Caki2 (cell line): ENCODE measurements at places on chromosomes 16 and 17.
A peak's percentile ranks its signal among the peaks of the same experiment; 100 is the strongest.

DNA sequence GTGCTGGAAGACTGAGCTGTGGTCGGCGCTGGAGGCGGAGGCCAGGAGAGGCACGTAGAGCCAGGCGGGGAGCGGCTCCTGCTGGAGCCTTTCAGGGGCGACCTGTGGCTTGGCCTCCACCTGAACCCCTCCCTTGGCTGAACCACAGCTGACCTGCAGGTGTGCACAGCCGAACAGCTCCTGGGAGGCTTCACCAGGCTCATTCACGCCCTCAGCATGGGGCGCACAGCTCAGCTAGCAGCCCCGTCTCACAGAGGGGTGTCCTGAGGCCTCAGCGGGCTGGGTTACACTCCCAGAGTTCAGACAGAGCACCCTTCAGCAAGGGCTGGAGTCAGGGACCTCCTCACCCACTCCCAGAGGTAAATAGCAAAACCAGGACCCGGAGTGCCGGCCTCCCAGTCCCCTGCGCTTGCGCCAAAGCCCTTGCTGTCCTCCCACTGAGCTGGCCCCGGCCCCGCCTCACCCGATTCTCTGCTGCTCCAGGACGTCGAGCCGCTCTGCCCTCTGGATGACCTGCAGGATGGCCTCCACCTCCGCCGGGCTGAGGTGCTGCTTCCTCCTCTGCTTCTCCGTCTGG lies 31.7 kb downstream of the RPH3AL start:
- DNase-seq: no peak

- DNase-seq: no peak
Measured at GRCh38 chr17:2906901-2907300, 110.7 kb downstream of the RAP1GAP2 start.

- no peak for DNase-seq
Measured at GRCh38 chr16:88634994-88635670, 3.2 kb upstream of the IL17C start.

DNA sequence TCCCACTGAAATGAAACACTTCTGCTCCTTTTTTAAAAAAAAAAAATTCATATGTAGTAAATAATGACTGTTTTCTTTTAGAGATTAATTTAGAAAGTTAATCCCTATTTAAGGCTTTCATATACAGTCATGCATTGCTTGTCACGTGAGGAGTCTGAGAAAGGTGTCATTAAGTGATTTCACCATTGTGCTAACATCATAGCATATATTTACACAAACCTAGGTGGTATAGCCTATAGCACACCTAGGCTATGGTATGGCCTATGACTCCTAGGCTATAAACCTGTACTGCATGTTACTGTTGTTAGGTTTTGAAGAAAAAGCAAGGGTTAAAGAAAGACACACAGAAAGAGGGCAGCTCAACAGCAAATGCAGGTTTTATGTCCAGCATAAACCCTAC lies 13.7 kb downstream of the PPY start:
- no peak for DNase-seq

DNA sequence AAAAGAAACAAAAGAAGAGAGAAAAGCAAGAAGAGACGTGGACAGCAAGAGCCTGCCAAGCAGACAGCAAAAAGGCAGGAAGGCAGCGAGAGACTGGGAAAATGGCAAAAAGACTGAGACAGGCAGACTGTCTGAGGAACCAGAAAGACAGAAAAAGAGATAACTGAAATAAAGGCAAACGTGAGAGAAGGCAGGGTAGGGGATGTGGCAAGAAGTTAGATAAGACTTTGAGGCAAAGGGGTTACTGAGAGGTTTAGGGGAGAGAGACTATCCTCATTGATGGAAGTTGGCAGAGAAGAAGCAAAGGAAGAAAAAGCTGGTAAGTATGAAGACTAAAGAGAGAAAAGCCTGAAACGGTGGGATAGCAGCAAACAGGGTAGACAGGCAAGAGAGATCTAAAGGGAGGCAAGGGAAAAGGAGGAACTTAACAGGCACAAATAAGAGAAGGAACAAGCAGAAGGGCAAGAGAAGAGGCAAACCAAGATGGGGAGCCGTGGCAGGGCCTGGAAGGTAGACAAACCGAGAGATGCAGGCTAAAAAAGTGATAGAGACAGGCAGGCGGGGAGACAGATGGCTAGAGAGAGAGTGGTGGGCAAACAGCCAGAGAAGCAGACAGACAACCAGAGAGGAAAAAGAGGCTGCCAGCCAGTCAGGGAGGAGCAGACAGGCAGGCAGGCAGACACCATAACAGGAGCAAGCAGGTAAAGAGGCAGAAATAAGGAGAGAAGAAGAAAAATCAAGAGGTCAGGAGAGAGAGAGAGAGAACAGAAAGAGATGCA lies 7.1 kb upstream of the CHD3 start:
- no peak for DNase-seq

DNA sequence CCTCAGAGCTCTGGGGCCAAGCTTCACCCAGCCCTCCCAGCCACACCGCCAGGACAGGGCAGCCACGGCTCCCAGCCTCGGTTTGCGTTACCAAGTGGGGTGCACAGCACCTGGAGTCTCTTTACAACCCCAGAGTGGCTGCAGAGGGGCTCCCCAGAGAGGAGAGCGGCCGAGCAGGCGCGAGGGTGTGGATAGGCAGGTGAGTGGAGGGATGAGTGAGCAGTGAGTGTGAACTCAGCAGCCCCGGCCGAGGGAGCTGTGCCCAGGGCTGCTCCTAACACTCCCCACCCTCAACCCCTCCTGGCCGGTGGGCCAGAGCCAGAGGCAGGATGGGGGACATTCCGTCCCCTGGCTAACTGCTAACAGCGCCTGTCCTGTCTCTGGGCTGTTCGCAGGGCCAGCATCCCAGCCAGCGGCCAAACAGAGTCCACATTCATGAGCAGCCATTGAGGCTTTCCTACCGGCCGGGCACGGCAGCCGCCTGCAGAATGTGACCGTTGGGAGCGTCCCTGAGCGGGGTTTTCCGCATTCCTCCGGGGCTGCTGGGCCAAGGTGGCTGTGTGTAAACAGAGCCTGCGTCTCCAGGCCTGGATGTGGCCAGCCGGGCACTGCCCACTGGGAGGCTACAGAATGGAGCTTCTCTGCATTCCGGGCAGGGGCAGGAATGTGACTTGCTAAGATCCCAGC lies 5.3 kb downstream of the ZNF469 start:
- peak; percentile 78 for DNase-seq

GRCh38 chr17:63437287-63438091 lies 8.6 kb downstream of the CYB561 start:
- DNase-seq: no peak

GRCh38 chr17:82734987-82735866 lies at the start of gene FN3K:
Gene FN3K (plus strand): TSS chr17:82735615. CDS start chr17:82735637, 22 bp downstream.
- DNase-seq: peak; percentile 78

DNA sequence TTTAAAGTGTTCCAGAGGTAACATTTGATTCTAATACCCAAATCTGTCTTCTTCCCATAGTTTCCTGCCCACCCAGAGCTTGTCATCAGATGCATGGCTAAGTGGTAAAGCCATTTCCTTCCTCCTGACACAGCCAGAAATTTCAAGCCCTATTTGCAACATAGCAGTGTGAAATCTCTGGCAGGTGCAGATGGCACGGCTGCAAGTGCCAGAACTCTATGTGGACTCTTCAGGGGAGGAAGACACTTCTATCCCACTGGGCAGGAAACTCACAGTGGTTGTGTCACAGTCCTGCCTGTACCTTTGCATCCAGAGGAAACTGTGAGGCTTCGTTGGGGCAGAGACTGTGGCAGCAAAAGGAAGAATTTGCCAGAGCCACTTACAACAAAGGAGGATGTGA lies 13.2 kb downstream of the DYNLRB2 start:
- DNase-seq: no peak

DNA sequence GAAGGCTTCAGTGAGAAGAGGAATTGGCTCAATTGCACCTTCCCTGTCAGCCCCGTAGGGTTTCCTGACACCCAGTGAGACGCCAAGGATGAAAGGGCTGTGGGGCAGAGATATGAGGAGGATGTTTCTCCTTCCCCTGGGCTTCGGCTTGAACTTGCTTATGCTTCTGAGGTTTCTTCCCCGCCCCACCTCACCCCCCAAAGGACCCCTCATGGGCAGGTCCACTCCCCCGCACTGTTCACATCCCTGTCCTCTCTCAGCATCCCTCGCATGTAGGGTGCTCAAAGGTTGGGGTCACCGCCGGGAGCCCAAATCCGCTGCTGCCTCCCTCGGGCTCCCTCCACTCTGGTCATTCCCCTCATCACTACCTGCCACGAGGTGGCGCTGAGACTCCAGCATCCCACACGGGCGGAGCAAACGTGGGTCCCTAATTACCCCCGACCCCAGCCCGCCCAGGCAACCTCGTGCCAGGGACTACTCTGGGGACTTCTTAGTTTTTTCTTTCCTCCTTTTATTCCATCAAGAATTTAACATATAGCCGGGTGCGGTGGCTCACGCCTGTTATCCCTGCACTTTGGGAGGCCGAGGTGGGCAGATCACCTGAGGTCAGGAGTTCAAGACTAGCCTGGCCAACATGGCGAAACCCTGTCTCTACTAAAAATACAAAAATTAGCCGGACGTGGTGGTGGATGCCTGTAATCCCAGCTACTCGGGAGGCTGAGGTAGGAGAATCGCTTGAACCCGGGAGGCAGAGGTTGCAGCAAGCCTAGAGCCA lies 3.3 kb upstream of the TRARG1 start:
- DNase-seq: no peak

- DNase-seq: no peak
Measured at GRCh38 chr16:85484347-85485300, 128.5 kb upstream of the GSE1 start.

DNA sequence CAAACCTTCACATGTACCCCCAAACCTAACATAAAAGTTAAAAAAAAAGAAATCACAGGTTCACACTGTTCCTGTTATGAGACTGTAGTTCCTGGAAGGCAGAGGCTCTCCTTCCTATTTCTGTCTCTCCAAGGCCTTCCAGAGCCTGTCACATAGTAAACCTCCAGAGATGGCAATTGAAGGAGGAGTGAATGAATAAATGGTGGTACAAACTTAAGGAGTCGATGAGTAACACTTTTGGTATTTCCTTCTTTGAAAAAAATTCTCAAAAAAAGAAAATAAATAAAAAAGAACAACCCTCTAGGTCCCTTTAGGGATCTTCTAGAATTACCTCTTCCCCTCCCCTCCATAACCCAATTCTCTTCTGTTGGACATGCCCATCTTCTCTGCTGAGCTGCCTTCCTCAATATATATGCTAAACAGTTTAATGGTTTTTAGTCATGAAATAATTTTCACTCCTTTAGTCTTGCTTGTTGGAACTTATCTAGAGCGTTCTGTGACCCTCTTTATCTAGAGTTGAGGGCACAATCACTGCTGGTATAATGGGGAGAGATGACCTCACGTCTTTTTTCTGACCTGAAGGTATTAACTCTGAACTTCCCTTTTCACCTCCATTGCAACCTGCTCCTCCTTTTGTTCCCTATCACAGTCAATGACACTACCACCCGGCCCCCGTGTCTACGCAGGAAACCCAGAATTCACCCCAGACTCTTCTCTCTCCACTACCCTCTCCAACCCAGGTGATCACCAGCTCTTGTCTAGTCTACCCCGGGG lies 1.7 kb upstream of the TAF15 start:
- DNase-seq: peak; percentile 33

DNA sequence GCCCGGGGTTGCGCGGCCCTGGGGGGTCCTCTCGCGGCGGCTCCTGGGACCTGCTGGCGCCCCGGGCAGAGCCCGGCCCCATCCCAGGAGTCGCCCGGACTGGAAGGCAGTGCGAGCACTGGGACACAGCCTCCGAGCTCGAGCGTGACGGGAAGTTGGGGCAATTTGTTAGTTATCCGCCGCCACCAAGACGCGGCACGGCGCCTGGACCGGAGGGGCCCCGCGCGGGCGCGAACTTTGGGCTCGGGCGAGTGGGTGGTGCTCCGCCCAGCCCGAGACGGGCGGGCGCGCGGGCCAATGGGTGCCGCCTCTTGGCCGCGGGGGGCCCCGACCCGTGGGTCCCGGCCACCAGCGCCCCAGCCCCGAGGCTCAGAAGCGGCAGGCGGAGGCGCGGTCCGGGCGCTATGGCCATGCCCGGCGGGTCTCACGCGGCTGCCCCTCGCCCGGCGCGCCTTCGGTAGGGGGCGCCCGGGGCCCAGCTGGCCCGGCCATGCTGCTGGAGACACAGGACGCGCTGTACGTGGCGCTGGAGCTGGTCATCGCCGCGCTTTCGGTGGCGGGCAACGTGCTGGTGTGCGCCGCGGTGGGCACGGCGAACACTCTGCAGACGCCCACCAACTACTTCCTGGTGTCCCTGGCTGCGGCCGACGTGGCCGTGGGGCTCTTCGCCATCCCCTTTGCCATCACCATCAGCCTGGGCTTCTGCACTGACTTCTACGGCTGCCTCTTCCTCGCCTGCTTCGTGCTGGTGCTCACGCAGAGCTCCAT lies at the start of gene ADORA2B:
ADORA2B (plus strand) TSS at position 372 of the 768 bp plus-strand sequence; CDS start at position 491, 119 bp downstream.
- peak; percentile 80 for DNase-seq

DNA sequence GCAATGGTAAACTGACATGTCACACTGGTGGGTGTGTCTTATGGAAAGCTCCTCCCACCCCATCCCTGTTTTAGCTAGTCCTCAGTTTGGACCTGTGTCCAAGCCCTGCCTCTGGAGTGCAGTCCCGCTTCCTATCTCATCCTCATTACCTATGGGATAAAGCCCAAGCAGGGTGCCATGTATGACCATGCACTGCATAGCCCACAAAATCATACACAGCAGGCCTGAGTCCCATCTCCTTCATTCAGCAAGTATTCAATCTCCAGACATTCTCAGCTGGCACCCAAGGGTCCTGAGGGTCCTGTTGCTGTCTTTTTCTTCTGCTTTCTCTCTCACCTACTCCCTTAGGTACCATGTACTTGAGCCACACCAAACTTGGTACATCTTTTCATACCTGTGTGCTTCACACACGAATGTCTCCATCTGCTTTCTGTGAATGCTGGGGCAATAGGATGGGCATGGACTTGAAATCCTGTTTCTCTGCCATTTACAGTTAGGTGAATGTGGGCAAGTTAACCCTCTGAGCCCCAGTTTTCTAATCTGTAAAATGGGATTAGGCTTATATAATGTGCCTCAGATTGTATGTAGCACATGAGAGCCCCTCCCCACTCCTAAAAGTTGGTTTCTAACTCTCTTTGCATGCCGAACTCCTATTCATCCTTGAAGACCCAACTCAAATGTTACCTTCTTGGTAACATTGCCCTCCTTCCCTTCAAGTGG lies 28.5 kb downstream of the TNS4 start:
- DNase-seq: no peak

GRCh38 chr16:10624527-10624926 lies 44.1 kb upstream of the EMP2 start:
- DNase-seq: no peak

DNA sequence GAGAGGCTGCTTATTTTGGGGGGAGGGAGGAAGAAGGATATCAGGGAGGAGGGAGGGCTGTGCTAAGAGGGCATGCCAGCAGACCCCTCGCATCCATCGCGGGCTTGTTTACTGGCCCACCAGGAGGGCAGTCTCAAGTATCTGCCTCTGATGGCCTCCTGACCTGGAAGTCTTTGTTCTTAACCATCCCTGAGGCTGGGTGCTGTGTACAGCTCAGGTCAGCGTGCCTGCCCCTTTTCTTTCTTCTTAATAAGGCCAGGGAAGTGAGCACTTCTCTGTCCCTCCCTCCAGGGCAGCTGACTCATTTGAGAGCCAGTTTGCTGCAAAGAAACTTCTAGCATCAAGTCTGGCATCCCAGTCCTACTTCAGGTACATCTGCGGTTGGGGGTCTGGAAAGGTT lies 157.0 kb downstream of the CCDC182 start:
- DNase-seq: no peak

- no peak for DNase-seq
Measured at GRCh38 chr17:75881678-75882454, 3.5 kb upstream of the TRIM47 start.

GRCh38 chr17:44733753-44734152 lies 25.0 kb upstream of the ADAM11 start:
- DNase-seq: no peak
